ENCODE measurements at places on chromosomes 1 and 21.
A peak's percentile ranks its signal among the peaks of the same experiment; 100 is the strongest.

DNA sequence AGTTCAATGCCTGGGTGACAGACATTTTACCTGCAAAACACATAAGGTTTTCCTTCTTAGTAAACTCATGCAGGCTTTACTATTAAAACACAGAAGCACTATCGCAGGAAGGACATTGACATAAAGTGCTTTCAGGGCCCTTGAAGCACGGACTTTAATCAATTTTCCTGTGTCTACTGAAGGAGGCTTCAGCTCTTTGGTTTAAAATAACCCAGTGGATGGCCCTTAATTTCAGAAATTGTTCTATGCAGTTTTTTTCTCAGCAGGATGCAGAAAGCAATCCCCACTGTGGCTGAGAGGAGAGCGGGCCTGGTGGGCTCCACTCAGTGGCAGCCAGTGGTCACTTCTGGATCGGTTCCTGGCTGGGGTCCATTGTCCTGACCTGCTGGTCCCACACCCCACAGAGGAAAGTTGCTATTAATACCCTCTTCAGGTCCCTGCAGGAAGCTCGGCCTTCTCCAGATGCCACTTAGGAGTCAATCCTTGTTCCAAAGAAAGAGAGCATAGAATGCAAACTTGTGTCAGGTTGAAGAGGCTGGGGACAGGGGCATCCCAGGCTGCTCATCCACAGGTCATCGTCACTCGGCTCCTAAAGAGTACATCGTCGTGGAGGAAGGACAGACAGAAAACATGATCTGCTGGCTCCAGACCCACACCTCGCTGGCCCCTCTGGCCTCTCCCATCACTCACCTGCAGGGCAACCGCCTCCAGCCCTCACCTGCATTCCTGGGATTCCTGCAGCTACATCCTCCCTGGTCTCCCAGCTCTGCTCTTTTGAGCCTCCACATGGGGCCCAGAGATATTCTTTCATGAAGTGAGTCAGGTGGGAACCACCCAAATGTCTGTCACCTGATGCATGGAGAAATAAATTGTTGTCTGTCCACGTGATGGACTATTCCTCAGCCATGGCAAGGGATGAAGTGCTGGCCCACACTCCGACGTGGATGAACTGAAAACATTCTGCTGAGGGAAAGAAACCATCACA, 153.1 kb downstream of the PSMG1 start:
- peaks cover 50% of the 10 kb centered on the region for H3K4me1 ChIP-seq
- peaks cover 15% of the 10 kb centered on the region for H3K27me3 ChIP-seq
- DNase-seq: no peak
- H3K27ac ChIP-seq: no peak overlapping the region
- peaks cover 5% of the 10 kb centered on the region for H3K36me3 ChIP-seq

DNA sequence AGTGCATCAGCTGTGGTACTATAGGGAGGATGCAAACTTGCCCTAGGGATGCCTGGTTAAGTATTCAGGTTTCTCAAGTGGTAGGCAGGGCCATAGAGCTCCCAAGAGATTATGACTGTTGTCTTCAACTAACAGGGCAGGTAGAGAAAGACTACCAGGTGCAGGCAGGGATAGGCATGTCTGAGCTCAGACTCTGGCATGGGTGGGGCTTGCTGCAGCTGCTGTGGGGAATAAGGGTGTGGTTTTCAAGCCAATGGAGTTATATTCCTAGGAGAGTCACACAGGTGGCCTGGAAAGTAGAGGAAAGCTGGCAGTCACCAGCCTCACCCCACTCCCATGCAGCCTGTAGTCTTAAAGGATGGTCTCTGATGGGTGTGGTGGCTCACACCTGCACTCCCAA, 673.4 kb upstream of the ADGRL4 start:
- no peaks in the 10 kb centered on the region for H3K4me1 ChIP-seq
- H3K4me3 ChIP-seq: no peak overlapping the region
- no peak overlapping the region for H3K27ac ChIP-seq
- H3K27me3 ChIP-seq: no peaks in the 10 kb centered on the region
- DNase-seq: no peak

GRCh38 chr1:30250338-30250983, 472.9 kb downstream of the MATN1 start:
- no peak for DNase-seq
- H3K36me3 ChIP-seq: no peaks in the 10 kb centered on the region

DNA sequence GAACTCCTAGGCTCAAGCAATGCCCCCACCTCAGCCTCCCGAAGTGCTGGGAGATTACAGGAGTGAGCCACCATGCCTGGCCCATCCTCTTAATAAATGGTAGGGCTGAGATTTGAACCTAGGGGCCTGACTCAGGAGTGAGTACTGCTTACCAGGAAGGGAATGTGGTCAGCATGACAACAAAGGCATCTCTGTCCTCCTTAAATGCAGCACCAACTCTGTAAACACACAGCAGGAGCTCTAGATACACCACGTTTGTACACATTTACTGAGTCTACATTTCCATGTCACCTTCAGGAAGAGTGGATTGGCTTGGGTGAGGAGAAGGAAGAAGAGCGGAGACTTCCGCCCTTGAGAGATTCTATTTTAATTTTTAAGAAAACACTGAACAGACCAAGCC, 38.5 kb downstream of the HIVEP3 start:
- H3K4me3 ChIP-seq: no peak overlapping the region
- H3K27ac ChIP-seq: no peak overlapping the region
- DNase-seq: no peak
- H3K4me1 ChIP-seq: peaks cover 16% of the 10 kb centered on the region

DNA sequence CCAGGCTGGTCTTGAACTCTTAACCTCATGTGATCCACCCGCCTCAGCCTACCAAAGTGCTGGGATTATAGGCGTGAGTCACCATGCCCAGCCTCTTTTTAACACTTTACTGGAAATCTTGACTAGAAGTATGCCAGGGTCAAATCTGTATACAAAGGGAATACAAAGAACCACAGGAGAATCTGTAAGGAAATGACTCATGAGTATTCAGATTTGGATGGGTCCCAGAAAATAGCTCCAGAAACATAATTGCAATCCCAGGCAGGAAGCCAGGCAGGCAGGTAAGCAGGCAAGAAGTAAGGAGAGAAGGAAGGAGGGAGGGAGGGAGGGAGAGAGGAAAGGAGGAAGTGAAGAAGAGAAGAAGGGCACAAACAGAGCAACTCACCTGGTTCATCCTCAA, 22.8 kb upstream of the TIAM1 start:
- H3K27me3 ChIP-seq: peaks cover 8% of the 10 kb centered on the region
- H3K4me1 ChIP-seq: peaks cover 54% of the 10 kb centered on the region
- no peak overlapping the region for H3K27ac ChIP-seq
- no peak for DNase-seq
- peaks cover 16% of the 10 kb centered on the region for H3K36me3 ChIP-seq
- no peak overlapping the region for H3K4me3 ChIP-seq

DNA sequence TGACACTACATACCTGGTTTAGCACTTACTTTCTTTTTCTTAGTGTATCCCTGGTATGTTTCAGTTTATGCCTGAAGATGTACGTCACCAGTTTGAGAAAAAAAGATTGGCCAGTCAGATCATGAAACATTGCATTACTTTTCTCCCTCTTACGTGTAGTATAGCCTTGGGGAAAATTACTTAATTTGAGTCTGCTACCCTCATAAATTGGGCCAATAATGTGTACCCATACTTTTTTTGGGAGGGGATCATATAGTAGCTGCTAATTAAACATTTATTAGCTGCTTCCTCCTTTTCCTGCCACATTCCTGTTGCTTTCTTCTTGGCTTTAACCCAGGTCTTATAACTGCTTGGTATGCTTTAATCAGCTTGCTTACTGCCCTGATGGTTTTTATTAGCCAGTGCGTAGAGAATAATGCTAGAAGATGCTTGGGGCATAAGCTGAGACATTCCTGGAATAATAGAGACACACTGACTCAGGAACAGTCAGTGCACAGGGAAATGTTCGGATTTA, 32.1 kb downstream of the RABGAP1L start:
- H3K36me3 ChIP-seq: peaks cover 9% of the 10 kb centered on the region
- no peaks in the 10 kb centered on the region for H3K4me1 ChIP-seq
- H3K27ac ChIP-seq: no peak overlapping the region
- H3K4me3 ChIP-seq: no peak overlapping the region
- no peak for DNase-seq

DNA sequence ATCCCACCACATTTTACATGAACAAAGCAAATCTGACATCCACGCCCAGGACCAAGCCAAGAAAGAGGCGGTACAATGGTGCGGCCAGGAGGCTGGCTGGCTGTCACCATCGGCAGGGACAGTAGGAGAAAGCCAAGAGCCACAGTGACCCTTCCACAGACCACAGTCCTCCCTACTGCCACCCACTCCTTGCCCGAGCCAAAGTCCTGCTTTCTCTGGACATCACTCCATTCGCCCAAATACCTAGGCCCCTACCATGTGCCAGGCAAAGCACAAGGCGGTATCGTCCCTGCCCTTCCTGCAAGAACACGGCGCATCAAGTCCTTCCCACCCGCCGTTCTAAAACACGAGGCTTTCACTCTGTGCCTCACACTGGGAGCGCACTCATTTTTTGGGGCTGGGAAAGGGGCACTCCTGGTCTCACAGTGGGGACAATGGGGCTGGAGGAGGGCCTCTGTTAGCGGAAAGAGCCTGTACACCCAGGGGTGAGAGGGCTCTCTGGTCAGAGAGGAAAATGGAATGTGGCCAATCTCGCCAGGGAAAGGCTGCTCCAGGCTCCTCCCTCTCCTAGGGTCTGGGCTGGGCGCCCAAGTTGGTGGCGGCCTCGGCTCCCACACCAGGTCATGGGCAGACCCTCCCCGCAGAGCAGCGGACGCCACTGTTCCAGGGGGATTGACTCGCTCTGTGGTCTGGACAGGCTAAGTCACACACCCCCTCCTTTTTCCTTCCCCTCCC, 26.5 kb downstream of the SSBP3 start:
- no peak for DNase-seq
- H3K4me1 ChIP-seq: peaks cover 69% of the 10 kb centered on the region
- no peaks in the 10 kb centered on the region for H3K27me3 ChIP-seq

- H3K27ac ChIP-seq: peak overlapping the region; percentile 65
- no peaks in the 10 kb centered on the region for H3K27me3 ChIP-seq
- peak; percentile 52 for DNase-seq
- H3K4me3 ChIP-seq: peak overlapping the region; percentile 86
- peaks cover 53% of the 10 kb centered on the region for H3K4me1 ChIP-seq
- H3K36me3 ChIP-seq: peaks cover 6% of the 10 kb centered on the region
Observed at GRCh38 chr1:155241069-155241679, 14.1 kb downstream of the ENTREP3 start.

DNA sequence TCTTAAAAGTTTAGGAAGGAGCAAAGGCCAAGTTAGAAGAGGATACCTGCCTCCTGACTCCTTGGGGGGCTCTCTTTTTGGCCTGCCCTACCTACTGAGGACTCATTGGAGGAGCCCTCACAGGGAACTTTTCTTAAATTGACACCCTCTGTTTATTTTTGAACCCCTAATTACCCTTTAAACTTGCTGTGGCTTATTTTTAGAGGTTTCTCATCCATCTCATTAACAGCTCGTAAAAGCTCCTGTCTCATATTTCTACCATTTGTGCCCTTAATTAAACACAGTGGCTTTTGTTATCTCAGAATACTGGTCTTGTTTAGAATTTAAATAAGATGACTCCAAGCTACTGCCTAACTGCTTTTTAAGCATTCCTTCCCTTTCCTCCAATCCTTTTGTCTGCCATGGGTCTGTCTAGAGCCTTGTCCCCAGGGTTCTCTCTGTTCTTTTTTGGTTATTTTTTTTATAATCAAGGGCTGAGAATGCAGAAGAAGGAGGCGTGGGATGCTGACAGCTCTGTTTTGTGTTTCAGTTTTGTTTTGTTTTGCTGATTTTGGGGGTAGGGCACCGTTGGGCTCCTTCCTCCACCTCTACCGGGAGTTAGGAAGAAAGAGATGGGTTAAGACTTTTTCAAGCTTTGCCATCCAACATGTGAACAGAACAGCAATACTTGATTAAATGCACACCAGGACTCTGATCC, 78.0 kb downstream of the SYT6 start:
- DNase-seq: no peak
- peak overlapping the region; percentile 17 for H3K4me3 ChIP-seq
- H3K4me1 ChIP-seq: peaks cover 52% of the 10 kb centered on the region
- peaks cover 6% of the 10 kb centered on the region for H3K27me3 ChIP-seq
- peak overlapping the region; percentile 41 for H3K27ac ChIP-seq
- peaks cover 18% of the 10 kb centered on the region for H3K36me3 ChIP-seq

DNA sequence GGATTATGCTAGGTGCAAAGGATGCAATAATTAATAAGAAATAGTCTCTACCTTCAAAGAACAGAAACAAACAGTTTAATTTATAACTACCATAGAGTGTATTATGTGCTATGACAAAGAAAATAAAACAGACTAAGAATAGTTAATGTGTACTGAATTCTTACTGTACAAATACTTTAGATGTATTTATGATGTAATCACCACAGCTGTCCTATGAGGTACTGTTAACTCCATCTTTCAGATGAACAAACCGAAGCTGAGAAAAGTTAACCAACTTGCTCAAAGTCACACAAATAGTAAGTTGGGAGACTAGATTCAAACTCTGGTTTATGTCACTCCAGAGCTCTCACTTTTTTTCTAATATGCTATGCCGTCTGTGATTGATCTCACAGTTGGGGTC, 77.0 kb upstream of the FGGY start:
- peaks cover 23% of the 10 kb centered on the region for H3K4me1 ChIP-seq
- peaks cover 29% of the 10 kb centered on the region for H3K36me3 ChIP-seq
- no peak overlapping the region for H3K4me3 ChIP-seq
- DNase-seq: no peak
- H3K27me3 ChIP-seq: peaks cover 6% of the 10 kb centered on the region
- no peak overlapping the region for H3K27ac ChIP-seq

DNA sequence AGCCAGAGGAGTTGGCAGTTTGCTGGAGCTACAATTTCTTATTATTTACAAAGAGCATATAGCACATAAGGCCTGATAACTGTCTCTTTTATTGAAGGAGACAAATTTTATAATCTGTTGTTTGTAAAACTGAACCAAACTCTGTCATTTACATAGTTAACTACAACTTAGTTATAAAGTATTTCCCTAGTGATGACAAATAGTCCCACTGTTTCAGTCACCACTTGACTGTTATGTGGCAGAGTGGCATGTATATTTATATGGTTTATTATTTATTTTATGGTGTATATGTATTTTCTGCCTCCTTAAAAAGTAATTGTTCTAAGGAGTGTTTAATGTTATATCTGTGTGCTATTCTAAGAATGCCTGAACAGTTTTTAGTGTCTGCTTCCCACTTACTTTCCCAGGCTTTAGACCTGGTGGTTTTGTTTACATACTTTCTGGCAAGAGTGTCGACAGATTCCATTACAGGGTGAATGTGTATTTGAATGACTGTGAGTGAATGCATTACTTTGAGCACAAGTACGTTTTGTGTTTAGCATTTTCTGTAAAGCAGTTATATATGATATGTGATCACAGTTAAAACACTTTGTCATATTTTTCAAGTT, 10.0 kb downstream of the TSEN15 start:
- H3K36me3 ChIP-seq: peaks cover 79% of the 10 kb centered on the region
- peak overlapping the region; percentile 32 for H3K27ac ChIP-seq
- no peak overlapping the region for H3K4me3 ChIP-seq
- DNase-seq: no peak
- peaks cover 9% of the 10 kb centered on the region for H3K4me1 ChIP-seq
- H3K27me3 ChIP-seq: no peaks in the 10 kb centered on the region

DNA sequence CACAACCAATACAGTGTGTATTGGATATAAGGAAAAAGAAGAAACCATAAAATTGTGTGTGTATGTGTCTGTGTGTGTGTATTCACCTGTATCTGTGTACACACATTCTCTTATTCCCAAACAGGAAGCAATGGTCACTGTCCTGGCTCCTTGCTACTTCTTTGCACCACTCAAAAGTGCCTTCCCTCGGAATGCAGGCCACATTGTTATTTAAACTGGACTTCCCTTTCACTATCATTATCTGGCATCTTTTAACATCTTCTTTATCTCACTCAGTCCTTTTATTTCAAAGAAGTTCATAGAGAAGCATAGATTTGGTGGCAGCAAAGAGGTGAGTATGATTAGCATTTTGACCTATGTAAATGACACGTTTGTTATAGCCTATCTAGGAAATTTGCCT, 803.7 kb downstream of the NCAM2 start:
- no peaks in the 10 kb centered on the region for H3K36me3 ChIP-seq
- no peaks in the 10 kb centered on the region for H3K4me1 ChIP-seq
- no peak for DNase-seq
- H3K27ac ChIP-seq: no peak overlapping the region
